ENCODE measurements at places on chromosomes 7 and 10.

DNA sequence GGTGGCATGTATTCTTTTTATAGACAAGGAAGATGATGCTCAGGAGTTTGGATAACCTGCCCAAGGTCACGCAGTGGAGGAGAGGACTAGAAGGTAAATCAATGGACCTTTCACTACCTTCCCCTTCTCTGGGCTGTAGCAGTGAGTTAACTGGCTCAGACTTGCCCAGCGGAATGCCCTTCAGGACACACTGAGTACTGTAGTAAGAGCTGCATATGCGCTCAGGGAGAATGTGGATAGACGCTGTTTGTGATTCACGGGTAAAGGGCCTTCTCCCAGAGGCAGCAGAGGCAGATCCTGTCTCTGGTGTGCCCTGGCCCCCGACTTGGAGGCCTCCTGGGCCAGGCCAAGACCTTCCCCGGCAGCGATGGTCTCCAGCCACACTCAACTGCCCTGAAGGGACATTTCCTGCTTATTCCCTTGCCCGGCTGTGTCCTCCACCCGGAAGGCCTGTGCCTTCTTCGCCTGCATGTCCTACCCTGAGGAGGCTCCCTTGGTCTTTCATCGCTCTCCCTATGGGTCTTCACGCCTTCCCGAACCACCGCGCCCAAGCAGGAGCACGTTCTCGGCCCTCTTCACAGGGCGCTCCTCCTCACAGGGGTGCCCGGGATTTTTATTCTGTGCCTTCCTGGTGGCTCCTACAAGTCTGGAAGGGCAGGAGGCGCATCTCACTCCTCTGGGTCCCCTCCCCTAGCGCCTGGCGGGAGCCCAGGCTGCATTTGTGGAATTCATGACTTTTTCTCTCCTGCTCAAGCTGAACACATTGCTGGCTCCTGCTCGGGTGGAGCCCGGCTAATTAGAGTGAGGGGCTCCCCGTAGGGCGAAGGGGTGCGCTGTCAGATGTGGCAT, 1.8 kb upstream of the IKZF1 start:
- DNase-seq: no peak

- DNase-seq: no peak
These were observed 261.9 kb downstream of the ARL4A start for GRCh38 chr7:12949060-12949931.

- no peak for DNase-seq
These were observed 38.5 kb downstream of the KCTD7 start for GRCh38 chr7:66667023-66667728.

- DNase-seq: no peak
These were observed 32.0 kb downstream of the TBATA start for GRCh38 chr10:70753026-70753663.

DNA sequence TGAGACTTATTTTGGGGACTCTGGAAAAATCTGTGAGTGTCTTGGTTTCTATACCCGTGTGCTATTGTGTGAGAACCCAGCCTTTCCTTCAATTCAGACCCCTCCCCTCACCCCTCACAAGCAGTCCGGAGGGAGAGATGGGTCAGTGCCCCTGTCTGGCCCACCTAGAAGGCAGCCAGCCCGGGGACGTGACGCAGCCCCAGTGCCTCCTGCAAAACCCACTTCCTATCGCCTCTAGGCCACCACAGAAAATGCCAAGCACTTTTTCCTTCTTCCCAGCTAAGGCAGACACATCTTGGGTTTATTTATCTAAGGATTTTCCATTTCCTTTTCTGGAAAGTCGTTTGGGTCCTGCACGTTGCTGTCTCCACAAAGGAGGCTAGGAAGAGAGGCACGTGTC, 11.6 kb upstream of the AQP1 start:
- DNase-seq: no peak

- DNase-seq: no peak
These were observed 861 bp upstream of the TSPAN14 start for GRCh38 chr10:80453056-80453841.

- DNase-seq: no peak
These were observed 230.5 kb upstream of the TMEM229A start for GRCh38 chr7:124263232-124263827.

DNA sequence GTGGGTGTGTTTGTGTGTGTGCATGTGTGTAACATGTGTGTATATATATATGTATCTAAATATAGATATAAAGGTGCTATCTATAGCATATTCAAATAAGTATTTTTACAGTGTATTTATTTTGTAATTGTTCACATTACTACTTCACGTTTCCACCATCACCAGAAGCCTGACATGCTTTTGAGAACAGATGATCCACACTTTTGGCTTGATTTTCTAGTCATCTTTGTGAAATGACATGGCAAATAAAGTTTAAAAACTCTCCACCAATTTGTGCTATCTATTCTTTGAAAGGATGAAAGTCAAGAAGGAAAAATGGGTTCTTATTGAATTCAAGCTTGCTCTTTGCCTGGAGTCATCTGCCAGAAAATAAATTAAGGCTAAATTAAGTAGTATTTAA, 294.0 kb upstream of the AKR1E2 start:
- no peak for DNase-seq

DNA sequence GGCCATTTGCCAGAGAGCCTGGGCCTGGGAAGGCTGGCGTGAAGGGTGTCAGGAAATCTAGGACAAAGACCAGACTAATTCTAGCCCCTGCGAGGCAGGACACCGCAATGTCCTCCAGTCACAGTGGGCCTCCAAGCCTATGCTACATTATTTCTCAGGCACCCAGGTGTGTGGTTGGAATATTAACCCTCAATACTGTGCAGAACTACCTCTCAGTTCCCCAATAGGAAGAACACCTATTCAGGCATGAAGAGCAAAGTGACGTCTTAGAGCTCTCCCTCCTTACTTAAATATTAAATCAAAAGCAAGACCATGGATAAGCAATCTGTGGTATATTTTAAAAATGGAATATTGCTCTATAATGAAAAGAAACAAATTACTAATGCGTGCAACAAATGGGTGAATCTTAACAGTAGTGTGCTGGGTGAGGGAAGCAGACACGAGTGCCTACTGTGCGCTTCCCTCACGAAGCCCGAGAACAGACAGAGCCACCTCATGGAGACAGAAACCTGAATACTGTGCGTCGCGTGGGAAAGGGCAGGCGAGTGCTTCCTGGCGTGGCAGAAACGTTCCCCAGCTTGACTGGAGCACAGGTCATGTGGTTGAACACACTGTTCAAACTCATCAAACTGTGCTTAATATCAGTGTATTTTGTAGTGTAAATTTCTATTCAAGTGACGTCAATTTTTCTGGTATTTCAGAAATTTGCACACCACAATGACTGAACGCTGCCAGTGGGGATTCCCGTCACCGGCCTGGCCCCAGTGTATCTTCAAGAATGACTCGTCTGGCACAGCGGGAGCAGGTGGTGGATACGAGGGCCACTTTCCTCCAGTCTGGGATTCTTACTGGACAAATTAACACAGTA, 15.5 kb upstream of the PTPRN2 start:
- no peak for DNase-seq

DNA sequence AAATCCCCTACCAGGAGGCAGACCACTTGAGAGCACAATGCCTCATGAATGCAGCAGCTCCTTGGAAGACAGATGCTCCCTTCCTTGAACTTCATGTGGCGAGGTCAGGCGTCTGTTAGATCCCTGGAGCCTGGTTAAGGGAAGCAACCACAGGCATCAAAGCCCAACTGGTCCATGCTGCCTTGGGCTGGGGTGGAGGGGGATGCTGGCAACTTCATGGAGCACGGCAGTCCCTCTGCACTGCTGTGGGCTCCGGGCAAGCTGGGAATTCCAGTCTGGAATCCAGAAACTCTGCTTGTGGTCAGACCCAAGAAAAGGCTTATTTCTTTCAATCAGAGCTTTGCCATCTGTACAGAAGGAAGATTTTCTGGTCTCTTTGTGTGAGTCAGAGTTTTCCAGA, 130.4 kb downstream of the PFKFB3 start:
- no peak for DNase-seq

GRCh38 chr7:137753948-137754851, 92.6 kb downstream of the DGKI start:
- no peak for DNase-seq

GRCh38 chr10:31524460-31524859, 205.4 kb downstream of the ZEB1 start:
- no peak for DNase-seq

GRCh38 chr7:70920876-70921275, 211.1 kb upstream of the GALNT17 start:
- DNase-seq: no peak
